ENCODE measurements at places on chromosomes 5 and 9.

DNA sequence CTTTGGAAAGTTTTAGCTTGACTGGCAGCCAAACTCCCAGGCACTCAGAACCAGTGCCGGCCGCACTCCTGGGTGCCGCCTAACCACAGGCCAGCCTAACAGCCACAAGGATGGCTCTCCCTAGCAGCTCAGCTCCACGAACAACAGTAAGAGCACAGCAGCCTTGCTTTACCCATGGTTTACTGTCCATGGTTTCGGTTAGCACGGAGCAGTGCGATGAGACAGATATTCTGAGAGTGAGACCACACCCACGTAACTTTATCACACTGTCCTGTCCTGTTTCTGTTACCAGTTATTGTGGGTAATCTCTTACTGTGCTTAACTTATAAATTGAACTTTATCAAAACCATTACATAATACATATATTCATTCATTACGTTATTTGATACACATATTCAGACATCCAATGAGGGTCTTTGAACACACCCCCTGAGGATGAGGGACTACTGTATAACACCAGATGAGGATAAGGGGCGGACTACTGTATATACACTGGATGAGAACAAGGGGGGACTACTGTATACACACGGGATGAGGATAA lies 12.4 kb downstream of the CLPTM1L start:
- no peak for DNase-seq

GRCh38 chr5:31516802-31517201 lies 15.1 kb downstream of the DROSHA start:
- DNase-seq: peak; percentile 6

DNA sequence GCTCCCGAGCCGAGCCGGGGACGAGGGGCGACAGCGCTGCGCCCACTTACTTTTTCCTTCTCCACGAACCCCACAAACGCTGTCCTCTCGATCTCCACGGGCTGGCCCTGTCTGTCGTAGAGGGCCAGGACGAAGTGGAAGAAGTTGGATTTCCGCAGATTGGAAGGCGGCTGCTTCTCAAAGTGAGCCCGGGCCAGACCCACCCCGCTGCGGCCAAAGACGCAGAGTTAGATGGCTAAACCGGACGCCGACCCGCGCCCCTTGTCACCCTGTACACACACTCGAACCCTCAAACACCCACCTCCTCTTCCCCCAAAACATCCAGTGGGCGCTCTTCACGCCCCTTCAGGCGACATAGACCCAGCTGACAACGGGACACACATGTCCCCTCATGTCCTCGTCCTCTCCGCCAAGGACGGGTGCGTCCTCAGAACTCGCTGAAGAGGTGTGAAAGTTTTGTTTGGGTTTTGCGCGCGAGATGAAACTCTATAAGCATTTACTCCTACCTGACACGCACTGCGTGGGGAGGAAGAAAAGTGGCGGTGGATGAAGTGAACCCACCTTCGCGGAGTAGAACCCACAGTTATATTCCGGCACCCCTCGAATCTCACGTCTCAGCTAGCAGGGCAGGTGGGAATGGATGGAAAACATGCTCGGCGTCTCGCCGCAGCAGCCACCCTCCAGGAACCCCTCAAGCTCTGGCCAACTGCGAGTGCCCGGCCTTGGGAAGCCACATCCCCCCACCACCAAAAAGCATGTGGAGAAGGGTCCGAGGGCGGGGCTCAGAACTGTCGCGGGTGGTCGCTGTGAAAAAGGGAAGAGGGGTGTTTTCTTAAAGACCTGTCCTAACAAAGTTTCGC lies 2.6 kb downstream of the EBF1 start:
- no peak for DNase-seq

DNA sequence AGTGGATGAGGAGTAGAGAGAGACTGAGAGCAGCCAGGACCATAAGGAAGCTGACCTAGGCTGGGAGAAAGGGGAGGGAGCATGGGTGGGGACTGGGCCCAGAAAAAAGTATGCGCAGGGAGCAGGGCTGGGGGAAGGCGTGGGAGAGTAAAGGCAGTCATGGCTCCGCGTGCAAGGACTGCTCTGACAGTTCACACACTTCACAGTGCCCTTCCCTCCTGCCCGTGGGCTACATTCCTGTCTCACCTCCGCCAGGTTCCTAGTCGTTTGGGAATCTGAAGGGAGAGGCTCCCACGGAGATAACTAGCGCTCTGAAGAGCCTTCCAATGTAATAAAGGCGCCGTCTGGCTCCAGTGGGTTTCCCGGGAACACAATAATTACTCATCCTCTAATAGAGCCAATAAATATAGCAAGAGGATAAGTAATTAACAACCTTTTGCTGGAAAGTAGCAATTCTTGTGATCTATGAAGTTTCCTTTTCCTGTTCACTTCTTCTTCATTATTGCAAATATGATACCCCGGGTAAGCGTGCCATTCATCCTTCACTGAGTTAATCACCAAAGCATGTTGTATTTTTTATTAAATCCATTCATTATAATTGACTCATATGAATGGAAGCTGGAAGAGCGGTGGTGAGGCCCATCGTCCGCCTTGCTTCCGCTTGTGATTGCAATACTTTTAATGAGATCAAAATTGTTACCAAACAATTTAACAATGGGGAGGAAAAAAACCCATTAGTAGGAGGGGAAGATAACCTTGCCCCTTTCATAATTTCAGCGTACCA lies 39.3 kb downstream of the TTLL11 start:
- DNase-seq: no peak

- no peak for DNase-seq
These were observed 3.5 kb upstream of the VDAC1 start for GRCh38 chr5:134008266-134008749.

DNA sequence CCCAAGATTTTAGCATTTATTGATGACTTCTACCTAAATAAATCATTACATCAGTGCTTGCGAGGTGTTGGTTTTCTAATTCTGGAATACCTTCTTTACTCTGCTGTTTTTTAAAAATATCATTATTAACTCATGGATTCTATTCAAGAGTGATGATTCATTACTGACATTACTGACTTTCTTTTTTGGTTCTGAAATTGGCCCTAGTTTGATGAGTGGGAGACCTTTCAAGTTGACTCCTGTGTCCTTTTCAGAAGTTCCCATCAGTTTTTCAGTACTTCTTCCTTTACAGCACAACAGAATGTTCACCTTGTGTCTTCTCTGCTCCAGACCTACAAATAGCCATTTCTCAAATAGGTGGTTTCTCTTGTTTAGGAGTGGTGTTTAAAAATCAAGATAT lies 114.1 kb downstream of the PCSK5 start:
- DNase-seq: no peak

DNA sequence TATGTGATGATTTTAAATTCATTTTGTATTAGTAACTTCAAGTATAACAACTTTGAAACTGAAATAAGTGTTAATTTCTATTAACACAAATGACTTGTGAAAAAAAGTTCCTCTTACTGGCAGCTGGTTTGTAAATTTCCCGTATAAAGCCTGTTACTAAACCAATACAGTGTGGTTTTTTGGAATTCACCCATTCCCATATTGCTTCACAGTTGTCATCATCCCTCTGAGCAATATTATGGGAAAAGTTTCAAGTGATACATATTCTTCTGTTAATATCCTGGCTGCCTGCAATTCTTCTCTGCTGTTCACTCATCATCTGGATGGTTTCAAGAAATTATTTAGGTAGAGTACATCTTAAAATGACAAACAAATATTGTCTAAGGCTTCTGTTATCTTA lies 1185.1 kb upstream of the C9orf72 start:
- no peak for DNase-seq

- no peak for DNase-seq
These were observed 14.5 kb downstream of the FKTN start for GRCh38 chr9:105572455-105572854.

DNA sequence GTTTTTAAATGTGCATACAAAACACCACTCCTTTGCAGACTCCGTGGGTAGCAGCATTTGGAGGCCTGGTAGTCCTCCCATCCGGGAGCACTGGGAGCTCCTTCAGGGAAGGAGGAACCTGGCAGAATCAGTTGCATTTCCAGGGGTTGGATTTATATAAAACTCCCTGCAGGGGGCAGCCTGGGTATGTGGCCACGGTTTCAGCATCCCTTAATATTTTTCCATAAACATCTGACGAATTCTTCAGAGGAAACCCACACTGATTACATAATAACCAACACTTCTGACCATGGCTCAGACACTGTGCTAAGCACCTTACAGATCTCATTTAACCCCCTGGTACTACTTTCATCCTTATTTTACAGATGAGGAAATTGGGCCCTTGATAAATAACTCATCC lies 6.1 kb upstream of the AFAP1L1 start:
- peak; percentile 72 for DNase-seq

Measured in suppressor macrophage (primary cell).